ENCODE measurements at places on chromosomes 3 and 15.
A peak's percentile ranks its signal among the peaks of the same experiment; 100 is the strongest.

- no peak for DNase-seq
These were observed 107.5 kb downstream of the WNT7A start for GRCh38 chr3:13772321-13772745.

- no peak for DNase-seq
These were observed 24.8 kb downstream of the LINGO1 start for GRCh38 chr15:77607894-77608261.

GRCh38 chr3:20668411-20668810 is 482.4 kb upstream of the SGO1 start:
- DNase-seq: no peak

DNA sequence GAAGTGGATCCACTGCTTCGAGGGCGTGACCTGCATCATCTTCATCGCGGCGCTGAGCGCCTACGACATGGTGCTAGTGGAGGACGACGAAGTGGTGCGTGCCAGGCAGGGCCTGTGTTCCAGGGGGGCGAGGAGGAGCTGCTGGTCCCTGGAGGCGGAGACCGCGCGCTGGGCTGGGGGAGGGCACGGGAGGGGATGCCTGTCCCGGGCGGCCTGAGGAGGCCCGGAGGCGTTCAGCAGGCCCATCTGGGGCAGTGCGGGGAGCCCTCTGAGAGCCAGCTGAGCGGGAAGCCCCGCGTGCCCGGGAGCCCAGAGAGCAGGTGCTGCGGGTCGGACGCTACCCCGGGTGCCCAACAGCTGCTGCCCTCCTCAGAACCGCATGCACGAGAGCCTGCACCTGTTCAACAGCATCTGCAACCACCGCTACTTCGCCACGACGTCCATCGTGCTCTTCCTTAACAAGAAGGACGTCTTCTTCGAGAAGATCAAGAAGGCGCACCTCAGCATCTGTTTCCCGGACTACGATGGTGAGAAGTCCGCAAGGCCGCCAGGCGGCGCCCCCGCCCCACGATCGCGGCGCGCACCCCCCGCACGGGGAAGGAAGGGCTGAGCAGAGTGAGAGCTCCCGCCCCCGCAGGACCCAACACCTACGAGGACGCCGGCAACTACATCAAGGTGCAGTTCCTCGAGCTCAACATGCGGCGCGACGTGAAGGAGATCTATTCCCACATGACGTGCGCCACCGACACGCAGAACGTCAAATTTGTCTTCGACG is 2.9 kb downstream of the GNAT1 start:
- DNase-seq: peak; percentile 40

GRCh38 chr15:69468241-69469121 is 15.9 kb downstream of the RPLP1 start:
- peak; percentile 97 for DNase-seq

DNA sequence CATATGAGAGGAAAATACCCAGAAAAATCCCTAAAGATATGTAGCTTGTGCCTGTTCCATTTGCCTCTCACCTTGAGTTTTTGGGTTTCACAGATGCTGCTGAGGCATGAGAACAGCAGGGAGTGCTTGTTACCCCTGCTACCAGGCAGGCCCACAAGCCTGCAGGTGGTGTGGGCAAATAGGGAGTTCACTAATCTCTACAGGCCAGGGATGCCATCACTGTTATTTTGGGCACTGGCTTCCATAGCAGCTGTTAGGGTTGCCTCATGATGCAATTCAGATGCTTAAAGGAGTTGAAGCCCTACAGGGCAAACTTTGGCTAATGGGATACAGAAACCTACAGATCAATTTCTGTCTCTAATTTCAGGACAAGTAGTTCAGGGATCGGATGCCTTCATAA is 873.5 kb downstream of the OTOL1 start:
- no peak for DNase-seq

Data from foreskin keratinocyte (primary cell).